ENCODE measurements at places on chromosomes 3 and 15.

- DNase-seq, result no peak
Measured at GRCh38 chr3:43998836-43999727, 242.6 kb upstream of the TOPAZ1 start.

DNA sequence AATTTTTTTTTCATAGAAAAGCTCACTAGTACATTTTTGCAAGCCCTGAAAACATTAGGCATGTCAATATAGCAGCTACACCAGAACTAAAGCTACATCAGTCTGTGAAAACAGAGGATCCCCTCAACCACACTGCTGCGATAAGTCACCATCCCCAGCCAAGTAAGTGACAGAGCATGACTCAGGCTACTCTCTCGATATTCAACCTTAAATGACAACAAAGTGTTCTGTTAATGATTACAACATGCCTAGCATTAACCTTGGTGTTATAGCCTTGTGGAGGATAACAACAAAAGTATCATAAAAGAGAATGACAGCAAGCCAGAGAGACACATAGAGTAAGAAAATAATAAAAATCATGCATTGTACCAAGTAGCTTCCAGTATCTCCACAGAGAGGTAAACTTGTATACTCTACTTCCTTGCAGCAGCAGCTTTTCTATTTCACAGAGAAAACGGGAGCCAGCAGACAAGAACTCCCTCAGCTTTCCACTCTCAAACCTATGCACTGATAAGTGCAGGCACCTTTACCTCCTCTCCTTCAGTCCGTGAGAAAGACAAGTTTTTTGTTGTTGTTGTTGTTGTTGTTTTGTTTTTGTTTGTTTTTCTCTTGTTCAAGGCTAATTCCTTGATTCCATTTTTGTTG lies 76.6 kb downstream of the GBE1 start:
- DNase-seq, result no peak

GRCh38 chr3:7779331-7779730 lies 722.3 kb upstream of the LMCD1 start:
- DNase-seq, result no peak

DNA sequence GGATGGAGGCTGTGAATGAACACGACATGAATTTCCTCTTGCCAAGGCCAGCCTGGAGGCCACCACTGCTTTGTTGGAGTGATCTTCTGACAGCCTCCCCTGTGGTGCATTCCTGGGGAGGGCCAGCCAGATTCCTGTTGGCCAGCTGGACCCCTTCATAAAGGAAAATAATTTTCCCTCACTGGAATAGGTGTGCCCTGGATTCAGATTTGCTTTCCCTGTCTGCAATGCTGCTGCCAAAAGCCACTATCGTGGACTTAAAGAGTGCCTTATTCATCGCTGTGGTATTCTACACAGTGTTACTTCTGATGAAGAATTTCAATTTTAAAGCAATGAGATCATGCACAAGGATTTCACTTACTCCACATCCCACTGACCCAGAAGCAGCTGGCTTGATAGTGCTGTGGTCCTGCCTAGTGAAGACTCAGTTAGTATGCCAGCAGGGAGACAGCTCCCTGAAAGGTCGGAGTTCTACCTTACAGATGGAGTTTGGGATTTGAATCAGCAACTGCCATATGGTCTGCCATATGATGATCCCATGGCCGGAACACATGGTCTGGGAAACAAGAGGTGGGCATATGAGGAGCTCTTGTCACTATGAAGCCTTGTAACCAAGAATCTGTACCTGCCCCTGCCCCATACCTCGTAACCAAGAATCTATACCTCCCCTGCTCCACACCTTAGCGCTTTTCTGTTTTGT lies 145.2 kb downstream of the KLF13 start:
- DNase-seq, result no peak

DNA sequence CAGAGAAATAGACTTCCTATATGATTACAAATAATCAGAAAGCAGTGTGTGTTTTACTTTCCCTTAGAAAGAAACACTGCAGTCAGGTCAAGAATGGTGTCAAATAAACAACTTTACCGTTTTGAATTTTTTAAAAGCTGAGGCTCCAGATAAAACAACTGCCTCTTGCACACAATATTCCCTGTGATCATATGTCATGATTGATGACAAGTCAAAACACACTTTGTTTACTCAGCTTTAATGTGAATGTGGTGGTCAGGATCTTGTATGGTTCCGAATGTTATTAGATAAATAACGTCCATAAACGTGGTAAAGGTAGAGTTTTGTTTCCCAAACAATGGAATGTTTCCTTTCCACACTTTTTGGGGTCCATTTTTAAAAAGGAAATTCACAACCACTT lies 428.4 kb upstream of the MDFIC2 start:
- no peak for DNase-seq

- peak; percentile 95 for DNase-seq
Measured at GRCh38 chr3:17151598-17152373, 267.0 kb downstream of the PLCL2 start.

DNA sequence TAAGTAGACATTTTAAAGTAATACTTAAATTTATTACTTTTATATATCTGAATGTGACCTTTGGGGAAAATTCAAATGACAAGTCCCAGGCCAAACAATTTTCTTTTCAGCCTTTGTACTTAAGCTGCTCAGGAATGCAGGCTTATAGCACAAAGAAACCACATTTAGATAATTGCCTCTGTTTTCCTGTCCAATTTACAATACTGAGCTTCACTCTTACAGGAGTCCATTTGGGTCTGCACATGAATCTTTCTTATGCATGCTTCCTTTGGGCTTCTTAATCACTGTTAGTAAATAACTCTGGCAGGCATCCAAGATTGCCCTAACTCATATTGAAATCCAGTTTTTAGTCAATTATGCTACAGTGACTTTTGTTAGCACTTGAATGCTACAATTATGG lies 459.4 kb upstream of the TGFBR2 start:
- DNase-seq, result no peak

DNA sequence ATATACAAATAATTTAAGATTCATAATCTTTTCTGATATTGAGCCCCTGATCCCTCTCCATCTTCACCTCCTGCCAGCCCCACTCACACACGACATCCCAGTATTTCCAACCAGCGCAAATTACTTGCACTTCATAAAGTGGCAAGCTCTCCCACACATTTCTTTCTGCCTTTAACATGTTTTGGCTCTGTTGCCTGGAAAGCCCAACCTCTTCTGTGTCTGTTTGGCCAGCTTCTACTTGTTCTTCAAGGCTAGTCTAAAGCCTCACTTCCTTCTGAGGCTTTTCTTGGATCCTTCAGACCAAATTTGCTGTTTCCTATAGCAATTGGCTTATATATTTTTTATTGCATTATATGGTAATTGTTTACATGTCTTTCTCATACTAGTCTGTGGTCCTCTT lies 5.1 kb upstream of the TM6SF1 start:
- no peak for DNase-seq

DNA sequence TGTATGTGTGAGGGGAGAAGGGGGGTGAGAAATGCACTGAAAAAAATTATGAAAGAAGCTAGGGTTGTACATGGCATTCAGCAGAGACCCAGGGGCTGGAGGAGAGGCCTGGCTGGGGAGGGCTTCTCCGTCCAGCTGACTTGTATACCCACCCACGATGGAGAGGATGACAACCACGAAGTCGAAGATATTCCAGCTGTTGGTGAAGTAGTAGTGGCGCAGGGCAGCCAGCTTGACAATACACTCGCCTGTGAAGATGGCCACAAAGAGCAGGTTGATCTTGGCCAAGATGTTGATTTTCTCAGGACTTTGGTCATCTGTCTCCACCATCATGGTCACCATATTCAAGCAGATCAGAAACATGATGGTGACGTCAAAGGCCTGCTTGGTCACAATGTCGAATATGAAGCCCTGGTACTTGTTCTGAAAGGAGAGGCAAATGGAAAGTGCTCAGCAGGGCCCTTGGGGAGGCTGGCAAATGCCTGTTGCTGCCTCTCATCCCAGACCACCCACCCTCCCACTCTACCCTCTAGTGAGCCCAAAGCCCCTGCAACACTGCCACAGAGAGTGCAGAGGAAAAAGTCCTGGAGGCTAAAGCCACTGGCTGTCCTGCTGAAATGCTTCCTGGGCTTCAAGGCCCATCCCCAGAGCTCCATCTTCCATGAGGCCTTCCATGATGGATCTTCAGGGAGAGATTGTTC lies 58.1 kb downstream of the EXOG start:
- no peak for DNase-seq

DNA sequence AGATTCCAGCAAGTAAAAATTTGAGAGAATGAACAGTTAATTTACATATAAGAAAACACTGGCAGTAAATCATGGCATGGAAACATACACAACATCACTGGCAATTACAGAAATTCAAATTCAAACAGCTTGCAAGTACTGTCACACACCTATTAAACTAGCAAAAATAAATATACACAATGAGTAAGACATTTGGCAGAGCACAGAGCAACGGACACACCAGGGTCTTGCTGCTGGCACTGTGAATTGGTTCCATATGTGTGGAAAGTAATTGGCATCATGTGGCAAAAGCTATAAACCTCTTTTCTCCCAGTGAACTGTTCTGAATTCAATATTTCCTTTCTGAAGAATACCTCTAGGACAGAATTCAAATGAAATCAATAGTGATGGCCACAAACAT lies 78.3 kb downstream of the LRRK1 start:
- no peak for DNase-seq

GRCh38 chr15:100334456-100334855 lies 7.3 kb downstream of the ADAMTS17 start:
- DNase-seq, result no peak

DNA sequence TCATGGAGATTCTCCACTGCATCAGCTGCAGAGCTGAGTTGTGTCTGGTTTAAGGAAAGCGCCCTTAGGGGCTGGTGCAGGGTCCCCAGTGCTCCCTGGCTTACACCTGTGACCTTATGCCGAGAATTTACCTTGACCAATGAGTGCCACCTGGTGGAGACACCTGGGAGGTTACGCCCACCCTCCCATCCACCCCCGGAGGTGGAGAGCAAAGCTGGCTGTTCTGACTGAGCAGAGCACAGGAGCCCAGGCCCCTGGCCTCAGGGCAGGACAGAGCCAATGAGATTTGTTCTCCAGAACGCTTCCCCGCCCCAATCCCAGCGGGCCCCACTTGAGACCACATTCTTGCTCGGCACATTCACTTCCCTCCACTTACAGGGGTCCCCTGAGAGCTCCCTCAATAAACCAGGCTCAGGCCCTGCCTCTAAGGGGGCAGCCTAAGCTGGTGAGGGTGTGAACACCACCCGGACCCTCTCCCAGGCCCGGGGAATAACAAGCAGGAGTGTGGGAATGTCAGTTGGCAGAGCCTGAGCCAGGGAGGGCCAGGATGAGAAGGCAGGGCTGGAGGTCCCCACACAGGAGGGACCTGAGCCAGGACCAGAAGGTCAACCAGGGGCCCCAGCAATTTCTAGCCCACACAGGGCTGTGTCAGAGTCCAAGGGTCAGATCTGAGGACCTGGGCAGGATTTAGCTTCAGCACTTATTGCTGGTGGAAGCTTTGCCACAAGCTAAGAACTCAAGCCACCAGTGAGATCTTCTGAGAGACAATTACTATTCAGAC lies 117.1 kb downstream of the TPRA1 start:
- DNase-seq, result no peak

GRCh38 chr15:92073044-92073785 lies 219.7 kb downstream of the SLCO3A1 start:
- no peak for DNase-seq

GRCh38 chr15:99015698-99016568 lies 8.3 kb upstream of the PGPEP1L start:
- no peak for DNase-seq

DNA sequence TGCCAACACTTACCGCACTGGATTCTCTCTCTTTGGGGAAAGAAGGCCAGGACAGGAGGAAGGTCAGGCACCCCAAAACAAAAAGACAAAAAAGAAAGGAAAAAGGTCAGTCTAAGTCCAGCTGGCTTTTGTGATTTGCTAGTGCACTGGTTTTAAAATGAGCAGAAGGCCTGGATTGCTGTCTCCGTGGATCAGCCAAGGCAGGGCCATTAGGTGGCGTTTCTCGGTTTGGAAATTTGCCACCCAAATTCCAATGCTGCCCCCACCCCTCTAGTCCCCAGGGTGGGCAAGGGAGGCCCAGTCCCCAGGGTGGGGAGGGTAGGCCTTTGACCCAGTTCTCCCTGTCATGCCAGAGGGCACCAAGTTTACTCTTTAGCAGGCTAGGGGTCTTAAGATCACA lies 33.3 kb downstream of the TLE3 start:
- DNase-seq, result no peak

GRCh38 chr3:28076246-28076645 lies 165.2 kb upstream of the CMC1 start:
- DNase-seq, result no peak

- no peak for DNase-seq
Measured at GRCh38 chr15:87492321-87492720, 764.2 kb downstream of the NTRK3 start.

- no peak for DNase-seq
Measured at GRCh38 chr3:17752876-17753631, 10.6 kb upstream of the TBC1D5 start.

DNA sequence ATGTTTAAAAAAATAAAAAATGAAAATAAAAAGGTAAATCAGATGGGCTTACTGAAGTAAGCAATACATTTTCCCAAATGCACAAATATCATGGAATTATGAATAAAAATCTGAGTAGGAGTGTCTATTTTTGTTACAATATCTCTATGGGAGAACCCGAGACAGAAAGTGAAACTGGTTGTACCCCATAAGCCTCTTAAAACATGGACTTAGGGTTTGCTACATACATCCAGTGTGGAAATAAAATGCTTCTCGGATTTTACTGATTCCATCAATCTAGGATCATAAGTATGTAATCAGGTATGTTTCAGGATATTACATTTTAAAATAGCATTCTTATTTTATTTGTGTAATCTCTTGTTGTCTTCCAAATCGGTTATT lies 177.8 kb upstream of the CDIN1 start:
- no peak for DNase-seq

DNA sequence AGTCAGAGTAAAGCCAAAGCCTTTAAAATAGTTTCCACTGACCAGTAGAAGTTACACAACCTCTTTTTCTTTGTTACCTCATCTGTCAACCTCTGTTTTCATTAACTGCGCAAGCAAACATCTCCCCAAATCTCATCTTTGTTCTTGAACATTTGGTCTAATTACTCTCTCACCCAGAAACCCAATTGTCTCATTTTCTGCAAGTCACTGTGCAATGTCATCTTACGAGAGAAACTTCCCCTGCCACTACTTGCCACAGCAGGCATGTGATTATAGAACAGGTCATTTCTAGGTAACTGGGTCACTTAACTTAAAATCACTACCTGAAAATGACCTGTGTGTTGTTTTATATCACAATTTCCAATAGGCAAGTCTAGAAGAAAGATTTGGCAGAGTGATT lies 159.4 kb downstream of the SI start:
- DNase-seq, result no peak

GRCh38 chr3:6282918-6283317 lies 578.0 kb upstream of the GRM7 start:
- DNase-seq, result no peak

DNA sequence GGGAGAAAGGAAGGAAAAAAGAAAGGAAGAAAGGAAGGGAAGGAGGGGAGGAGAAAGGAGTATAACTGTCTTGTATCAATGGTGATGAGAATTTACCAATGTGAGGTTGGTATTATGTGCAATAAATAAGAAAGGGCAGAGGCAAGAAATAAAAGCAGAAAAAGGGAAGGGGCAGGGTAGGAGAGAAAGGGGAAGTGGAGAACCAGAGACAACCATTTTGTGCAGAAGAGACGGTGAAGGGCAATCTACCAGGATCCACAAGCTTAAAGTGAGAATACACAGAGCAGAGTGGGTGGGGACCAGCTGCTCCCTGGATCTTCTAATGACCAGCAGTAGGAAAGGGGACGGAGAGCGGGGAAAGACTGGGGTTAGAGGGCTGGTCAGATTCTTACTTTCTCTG lies 106.9 kb upstream of the SLCO2A1 start:
- DNase-seq, result no peak

GRCh38 chr3:70919091-70919490 lies 606.7 kb upstream of the MDFIC2 start:
- no peak for DNase-seq

GRCh38 chr3:131795390-131796090 lies 239.3 kb downstream of the CPNE4 start:
- no peak for DNase-seq
